Stimulated activated CD4-positive, alpha-beta T cell treated with anti-CD3 and anti-CD28 coated beads, Interleukin-2, amount 100 ng/mL, for 4 hours (primary cell): ENCODE measurements at places on chromosomes 5 and 9.
A peak's percentile ranks its signal among the peaks of the same experiment; 100 is the strongest.

GRCh38 chr5:131986161-131986912, 25.1 kb downstream of the ACSL6 start:
- DNase-seq, result no peak

DNA sequence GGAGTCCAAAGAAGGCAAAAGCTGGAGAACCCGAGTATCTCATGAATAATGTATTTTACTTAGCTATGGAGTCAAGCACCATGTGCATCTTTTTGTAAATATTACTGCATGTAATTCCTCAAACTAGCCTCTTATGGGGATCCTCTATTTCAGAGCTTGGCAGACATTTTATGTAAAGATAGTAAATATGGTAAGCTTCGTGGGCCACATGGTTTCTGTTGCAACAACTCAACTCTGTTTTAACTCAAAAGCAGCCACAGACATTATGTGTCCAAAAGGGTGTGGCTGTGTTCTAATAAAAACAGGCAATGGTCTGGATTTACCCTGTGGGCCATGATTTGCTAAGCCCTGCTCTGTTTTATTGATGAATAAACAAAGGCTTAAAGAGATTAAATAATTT, 17.3 kb downstream of the DAPK1 start:
- no peak for DNase-seq

DNA sequence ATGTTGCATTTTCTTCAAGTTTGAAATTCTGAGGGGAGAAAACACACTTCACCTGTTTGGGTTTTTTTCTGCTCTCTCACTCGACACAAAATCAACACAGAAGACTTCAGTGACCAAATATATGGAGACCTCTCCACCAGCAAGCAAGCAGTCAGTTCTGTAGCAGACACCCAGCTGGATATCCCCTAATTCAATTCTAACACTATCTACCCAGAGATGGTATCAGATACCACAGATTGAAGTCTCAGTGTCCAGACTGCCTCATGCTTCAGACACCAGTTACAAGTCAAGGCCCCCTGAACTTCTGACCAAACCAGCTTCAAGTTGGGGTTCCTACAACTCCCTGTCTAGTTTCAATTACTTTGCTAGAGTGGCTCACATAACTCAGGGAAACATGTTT, 97.8 kb downstream of the INVS start:
- DNase-seq, result no peak

GRCh38 chr5:95083606-95084005, 201.3 kb downstream of the MCTP1 start:
- DNase-seq, result no peak

GRCh38 chr5:123671042-123671441, 159.1 kb downstream of the CSNK1G3 start:
- DNase-seq, result peak; percentile 2

DNA sequence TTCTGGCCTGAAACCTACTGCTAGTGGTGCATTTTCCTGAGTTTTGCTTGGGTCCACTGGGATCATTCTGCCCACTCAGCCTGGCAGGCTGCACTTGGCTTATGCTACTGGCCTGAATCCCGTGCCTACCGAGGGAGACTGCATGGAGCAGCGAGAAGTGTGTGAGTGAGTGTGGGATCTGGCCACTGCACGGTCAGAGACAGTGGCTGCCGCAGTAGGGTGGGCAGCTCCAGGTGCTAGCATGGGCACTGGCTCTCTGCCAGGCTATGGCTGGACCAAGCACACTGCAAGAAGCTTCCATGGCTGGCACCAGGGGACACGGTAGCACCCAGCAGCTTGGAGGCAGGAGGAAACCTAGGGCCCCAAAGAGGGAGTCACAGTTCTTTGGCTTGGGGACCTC, 1058.7 kb upstream of the ACO1 start:
- no peak for DNase-seq

DNA sequence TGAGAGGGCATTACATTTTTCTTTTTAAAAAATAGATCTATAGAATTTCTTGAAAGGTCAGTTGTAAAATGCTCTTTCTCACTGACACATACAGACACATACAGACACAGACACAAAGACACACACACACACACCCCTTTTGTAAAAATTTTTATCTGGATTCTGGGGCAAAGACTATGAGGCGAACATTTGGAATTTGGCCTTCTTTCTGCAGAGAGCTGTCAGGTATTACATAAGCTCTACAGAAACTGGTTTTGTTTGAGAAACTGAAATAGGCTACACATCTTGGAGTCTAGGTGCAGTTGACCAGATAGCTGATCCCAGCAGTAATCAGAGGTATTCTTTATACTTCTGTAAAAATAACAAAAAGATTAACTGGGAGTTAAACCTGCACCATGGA, 315.9 kb upstream of the RPS23 start:
- DNase-seq, result no peak

DNA sequence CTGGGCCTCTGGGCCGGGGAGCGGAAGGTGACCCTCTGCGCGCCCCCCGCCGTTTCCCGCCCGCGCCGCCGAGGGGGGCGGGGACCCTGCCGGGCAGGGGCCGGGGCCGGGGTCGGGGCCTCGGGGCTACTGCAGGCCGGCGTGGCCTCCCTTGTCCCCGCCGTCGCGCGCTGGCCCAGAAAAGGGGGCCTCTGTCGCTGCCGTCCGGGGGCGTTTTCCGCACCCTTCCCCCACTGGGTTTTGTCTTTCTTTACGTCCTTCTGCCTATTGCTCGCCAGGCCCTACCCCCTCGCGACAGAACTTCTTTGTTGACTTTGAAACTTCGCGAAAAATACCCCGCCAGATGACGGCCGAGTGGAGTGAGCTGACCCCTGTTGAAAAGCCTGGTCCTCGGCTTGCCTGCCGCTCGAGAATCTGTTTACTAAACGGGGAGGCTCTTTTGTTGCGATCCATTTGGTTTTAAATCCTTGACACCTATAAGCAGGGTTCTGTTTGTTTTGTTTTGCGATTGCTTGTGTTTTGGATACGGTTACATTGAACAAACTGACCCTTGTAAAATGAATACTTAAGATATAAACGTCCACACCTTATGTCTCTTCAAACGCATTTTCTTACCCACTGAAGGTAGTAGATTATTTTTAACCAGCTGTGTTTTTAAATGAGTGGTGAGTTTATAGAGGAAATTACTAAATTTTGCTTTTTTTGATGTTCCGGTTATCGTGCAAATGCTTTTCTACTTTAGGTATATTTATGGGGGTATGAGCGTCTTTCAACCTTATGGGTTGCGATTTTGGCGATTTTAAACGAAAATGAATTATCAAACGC, 765 bp downstream of the MARCHF6 start:
- peak; percentile 39 for DNase-seq

DNA sequence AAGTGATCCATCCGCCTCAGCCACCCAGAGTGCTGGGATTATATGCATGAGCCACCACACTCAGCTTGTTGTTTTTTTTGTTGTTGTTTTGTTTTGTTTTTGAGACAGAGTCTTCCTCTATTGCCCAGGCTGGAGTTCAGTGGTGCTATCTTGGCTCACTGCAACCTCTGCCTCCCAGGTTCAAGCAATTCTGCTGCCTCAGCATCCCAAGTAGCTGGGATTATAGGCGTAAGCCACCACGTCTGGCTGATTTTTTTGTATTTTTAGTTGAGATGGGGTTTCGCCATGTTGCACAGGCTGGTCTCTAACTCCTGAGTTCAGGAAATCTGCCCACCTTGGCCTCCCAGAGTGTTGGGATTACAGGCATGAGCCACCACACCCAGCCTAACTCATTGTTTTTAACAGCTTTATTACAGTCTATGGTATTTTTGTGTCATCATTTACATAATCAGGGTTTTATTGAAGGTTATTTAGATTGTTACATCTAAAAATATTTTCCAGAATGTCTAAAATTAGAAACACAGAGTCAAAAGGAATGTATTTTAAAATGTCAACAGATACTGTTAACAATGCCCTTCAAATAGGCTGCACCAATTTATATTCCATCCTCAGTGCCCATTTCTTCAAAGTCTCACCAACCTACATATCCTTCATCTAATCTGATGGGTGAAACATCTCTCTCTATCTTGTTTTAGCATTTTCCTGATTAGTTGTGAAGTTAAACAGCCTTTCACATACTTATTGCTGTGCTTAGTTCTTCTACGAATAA, 18.6 kb downstream of the KIF3A start:
- DNase-seq, result no peak

- DNase-seq, result no peak
Observed at GRCh38 chr5:73805449-73805848, 179.5 kb downstream of the ARHGEF28 start.

GRCh38 chr5:14593326-14594021, 11.9 kb downstream of the OTULINL start:
- no peak for DNase-seq

- DNase-seq, result no peak
Observed at GRCh38 chr5:133371371-133372155, 240.8 kb downstream of the FSTL4 start.

DNA sequence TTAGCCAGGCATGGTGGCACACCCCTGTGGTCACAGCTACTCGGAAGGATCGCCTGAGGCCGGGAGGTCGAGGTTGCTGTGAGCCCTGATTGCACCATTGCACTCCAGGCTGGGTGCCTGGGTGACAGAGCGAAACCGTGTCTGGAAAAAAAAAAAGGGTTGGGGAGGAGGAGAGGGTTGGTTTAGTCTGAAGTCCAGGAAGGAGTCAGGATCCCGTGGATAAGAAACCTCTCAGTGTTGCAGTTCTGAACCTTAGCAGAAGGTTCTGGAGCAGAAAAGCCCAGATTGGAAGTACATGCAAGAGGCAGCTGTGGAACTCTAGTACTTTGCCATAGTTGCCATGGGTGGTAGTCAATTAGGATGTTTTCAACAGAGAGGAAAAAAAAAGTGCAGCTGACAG, 125.2 kb upstream of the CPEB4 start:
- no peak for DNase-seq

- no peak for DNase-seq
Observed at GRCh38 chr9:68798423-68798822, 93.4 kb downstream of the PIP5K1B start.

GRCh38 chr5:139079991-139080610, 118.1 kb downstream of the SIL1 start:
- DNase-seq, result no peak

DNA sequence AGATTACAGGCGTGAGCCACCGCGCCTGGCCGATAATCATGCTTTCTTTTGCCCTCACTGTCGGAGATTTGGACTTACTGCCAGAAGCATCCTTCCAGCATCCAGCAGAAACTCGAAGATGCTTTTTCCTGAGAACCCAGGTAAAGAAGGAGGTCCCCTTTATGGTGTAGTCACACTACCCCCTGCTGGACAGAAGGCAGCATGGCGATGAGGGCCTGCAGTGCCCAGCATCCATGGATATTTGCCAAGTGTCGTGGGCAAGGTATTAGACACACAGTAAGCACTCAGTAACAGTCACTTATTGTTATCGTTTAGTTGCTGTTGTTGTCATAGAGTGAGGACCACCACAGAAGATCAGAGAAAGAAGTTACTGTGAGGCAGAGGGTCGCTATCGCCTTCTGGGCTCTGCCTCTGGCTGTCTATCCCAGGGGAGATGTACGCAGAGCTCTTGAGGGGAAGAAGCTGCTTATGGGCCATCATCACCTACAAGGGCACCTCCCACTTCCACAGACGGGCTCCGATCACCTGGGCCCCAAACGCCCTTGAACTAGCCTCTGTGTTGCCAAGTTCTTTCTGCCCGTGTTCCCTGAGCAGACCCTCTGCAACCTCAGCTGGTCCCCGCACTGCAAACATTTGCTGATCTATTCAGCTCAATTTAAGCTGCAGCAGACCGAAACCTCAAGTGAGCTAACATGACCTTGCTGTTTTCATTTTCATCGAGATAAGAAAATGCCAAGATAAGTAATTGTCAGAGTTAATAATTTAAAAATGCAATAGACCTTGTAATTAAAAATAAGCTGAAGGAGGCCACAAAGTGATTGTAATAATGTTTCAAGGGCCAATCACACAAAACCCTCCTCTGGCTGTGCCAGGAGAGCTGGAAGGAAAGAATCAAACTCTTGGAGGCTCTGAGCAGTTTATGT, 23.9 kb downstream of the C5orf15 start:
- DNase-seq, result peak; percentile 11

GRCh38 chr5:57302164-57302563, 128.3 kb downstream of the GPBP1 start:
- peak; percentile 22 for DNase-seq

GRCh38 chr5:83368319-83368718, 103.2 kb upstream of the VCAN start:
- DNase-seq, result no peak

DNA sequence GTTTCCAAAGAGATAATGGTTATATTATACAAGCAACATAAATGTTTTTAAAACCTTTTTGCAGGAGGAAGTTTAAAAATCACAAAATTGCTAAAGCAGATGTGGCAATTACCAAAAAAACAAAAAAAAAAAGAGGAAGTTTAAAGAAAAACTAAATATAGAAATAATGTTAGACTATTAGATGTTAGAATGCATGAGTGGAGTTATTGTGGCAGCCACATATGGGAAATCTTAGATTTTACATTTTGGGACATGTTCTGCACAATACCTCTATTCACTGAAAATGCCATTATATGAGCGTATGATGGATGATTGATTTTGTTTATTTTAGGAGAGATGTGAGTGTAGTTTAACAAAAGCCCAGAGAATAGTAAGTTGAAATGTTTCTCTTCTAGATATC, 31.2 kb upstream of the DTWD2 start:
- no peak for DNase-seq

DNA sequence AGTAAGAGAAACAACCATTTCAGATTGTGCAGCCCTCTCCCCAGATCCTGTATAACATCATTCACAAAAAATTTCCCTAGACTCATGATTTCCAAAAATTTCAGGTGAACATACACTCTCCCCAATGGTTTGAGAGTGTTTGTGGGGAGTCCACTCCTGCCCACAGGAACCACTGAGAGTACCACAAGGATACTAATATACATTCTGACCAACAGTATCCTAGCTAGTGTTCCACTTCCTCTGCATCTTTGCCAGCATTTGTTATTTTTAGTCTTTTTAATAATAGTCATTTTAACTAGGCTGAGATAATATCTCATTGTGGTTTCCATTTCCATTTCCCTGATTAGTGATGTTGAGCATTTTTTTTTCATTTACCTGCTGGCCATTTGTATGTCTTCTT, 155.4 kb downstream of the DTWD2 start:
- no peak for DNase-seq

DNA sequence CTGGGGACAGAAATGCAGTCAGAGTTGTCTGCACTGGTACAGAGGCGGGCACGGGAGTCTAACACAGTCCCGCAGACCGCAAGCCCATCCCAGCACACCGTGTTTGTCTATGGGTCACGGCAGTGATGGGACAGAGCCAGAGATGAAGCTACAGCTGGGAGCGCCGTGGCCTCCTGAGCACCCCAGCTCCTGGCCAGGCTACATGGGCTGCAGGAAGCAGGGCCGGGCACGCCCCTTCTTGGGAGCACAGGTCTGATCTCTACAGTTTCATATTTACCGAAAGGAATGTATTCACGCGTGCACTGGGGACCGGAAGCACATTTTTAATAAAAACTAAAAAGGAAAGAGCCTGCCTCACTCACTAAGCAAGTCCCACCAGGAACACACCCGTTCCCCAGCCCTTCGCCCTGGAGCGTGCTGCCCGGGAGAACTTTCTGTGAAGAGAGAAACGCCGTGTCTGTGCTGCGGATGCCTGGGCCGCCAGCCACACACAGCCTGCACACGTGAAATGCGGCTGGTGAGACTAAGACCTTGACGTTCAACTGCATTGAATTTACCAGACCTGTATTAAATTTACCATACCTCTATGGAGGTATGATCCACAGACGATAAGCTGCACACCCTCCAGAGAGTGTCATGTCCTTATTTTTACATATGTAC, 81.1 kb downstream of the VAV2 start:
- no peak for DNase-seq
